ENCODE measurements at places on chromosomes 1 and 21.

GRCh38 chr1:101943237-101943636 is 53.5 kb downstream of the OLFM3 start:
- DNase-seq: no peak

GRCh38 chr1:223641523-223642039 is 23.9 kb downstream of the CAPN8 start:
- DNase-seq: peak; percentile 36

DNA sequence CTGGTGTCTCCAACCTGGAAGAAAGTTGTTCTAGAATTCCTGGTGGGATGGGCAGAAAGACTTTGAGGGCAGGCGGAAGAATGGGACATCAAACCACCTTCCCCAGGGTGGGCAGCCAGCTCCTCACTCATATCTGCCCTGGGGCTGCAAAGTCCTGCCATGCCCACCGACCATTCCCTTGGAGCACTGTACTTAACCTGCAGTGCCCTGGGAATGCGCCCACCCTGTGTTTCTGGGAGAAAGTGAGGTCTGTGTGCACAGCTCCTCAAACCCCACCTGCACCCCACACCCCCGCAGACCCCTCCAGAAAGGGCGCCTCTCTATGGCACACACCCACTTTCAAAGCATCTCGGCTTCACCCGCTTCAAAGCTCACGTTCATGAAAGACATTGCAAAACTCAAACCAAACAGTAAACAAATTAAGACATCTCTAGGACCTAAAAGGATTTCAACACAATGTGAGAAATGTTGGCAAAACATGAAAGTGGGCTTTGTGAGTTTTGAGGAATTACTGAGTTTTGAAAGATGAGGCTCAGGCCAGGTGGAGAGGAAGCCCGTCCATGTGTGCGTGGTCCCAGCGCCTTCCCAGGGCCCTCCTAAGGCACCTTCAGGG is 25.1 kb downstream of the KRTAP10-1 start:
- DNase-seq: no peak

DNA sequence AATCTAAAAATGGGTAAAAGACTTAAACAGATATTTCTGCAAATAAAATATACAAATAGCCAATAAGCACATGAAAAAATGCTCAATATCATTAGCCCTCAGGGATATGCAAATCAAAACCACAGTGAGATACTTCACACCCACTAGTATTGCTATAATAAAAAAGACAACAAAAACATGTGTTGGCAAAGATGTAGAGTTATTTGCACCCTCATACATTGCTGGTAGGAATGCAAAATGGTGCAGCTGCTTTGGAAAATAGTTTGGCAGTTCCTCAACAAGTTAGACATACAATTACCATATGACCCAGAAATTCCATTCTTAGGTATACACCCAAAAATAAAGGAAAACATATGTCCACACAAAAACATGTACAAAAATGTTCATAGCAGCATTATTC is 30.2 kb downstream of the ZZZ3 start:
- DNase-seq: no peak

DNA sequence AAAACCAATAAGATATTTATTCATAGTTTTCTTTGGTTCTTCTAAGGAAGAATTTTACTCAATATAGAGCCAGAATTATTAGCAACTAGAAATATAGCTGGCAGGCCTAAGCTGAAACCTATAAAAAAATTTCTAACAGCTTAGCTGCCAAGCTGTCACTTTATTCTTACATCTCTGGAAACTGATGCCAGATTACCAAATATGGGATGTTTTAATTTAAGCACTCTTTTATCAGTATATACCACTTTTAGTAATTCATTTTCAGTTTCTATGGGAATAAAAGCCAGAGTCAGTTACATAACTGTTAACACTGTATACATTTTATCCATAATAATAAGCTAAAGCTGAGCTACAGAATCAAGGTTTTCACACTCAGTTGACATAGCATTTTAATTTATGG is 68.7 kb upstream of the MPC2 start:
- DNase-seq: no peak

GRCh38 chr1:17603091-17603841 is 63.8 kb downstream of the ARHGEF10L start:
- DNase-seq: peak; percentile 37

GRCh38 chr1:215375381-215375780 is 191.7 kb upstream of the KCTD3 start:
- DNase-seq: no peak

- no peak for DNase-seq
These were observed 2.1 kb downstream of the PLA2G2E start for GRCh38 chr1:19921310-19921709.

DNA sequence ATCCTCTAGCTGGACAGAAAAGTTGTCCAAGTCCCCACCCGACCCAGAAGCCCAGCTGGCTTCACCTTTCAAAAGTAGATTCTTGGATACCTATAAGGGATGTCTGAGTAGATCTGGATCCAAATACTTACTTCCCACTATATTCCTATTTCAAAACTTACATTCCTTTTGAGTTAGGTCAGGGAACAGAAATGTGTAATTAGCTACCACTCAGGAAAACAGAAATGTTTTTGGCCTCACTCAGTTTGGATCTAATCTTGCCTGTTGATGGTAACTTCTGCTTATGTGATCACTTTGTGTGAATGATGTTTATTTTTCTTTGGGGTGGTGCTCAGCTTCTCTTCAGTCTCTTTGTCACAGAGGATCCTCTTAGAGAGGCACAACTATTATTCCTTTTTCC is 814.4 kb upstream of the RGS18 start:
- DNase-seq: no peak

GRCh38 chr21:44763050-44763378 is 38.6 kb downstream of the UBE2G2 start:
- no peak for DNase-seq

GRCh38 chr1:9321480-9321849 is 28.8 kb downstream of the SPSB1 start:
- no peak for DNase-seq

DNA sequence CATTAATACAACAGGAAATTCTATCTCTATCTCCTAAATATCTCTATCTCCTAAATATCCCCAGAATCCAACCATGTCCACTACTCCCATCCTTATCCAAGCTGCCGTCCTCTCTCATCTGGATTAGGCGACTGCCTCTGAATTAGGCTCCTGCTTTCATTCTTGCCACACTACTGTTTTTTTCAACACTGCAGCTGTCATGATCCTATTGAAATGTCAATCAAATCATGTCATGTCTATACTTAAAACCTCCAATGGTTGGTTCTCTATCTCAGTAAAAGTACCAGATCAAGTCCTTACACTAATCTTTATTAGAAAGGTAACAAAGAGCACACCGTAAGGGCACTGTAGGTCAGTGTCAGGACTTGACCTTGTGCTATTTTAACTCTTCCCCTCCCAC is 82.0 kb upstream of the NFIA start:
- no peak for DNase-seq

DNA sequence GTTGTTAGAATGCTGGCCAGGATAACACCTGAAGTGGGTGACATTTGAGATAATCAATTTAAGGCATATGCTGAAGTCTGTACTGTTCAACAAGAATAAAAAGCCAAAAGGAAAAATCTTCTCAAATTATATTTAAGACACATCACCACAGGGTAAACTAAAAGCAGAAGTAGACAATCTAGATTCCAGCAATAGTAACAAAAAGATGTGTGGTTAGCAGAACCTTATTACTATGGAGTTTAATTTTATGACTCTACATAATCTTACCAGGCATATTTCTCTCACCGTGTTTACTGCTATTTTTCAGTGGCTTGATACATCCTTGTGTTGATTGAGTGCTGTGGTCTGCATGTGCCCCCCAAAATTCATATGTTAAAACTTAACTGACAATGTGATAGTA is 300.4 kb upstream of the ZP4 start:
- no peak for DNase-seq

GRCh38 chr21:42258885-42259407 is 40.0 kb downstream of the ABCG1 start:
- no peak for DNase-seq

DNA sequence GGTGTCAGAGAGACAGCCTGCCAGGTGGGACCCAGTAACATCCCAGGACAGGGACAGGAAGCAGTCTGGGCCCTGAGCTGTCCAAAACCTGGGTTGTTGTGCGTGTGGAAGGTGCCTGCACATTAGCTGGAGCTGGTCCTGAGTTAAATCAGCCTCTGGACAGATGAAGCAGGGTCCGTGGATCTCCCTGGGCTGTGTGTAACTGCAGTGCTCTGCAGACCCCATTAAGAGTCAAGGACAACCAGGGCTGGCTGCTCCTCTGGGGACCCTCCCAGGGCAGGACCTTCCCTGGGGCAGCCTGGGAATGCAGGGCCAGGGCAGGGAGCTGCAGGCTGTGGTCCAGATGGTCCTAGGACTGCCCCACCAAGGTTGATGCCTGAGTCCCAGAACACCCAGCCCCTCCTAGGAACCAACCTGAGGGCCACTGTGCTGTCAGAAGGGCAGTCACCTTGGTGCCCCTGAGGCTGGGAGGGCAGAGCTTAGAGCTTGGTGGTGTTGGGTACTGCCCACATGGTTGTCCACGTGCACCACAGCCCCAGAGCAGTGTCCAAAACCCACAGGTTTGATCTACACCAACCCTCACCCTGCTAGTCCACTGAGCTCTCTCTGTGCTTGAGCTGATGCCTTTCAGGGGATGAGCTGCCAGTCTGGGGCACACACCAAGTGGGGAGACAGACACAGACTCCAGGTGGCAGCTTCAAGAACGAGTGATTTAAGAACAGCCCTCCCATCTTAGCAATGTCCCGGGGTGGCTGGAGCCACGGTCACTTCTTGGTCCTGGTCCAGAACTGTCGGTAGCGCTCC is 2.9 kb downstream of the MRPL55 start:
- DNase-seq: no peak

DNA sequence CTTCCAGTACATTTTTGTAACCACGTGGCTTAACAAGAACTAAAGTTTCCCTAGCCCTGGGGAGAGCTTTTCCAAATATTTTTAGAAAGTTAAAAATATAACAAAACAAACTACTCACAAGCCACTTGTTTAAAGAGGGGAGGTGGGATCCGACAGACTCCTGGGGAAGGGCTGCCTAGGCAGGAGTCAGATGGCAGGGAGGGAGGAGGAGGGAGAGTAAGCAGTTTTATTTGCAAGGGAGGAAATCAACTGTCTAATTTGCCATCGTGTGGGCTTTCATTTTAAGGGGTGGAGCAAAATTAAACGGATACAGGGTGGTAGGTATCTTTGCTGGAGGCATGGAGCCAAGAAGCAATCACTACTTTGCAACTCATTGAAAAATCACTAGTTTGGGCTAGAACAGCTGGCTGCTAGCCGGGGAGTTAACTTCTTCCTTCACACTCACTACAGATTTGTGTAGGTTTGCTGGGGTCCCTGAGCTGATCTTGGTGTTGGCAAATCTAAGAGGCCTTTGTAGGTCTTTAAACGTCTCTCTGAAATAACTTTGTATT is 8.8 kb downstream of the BARHL2 start:
- DNase-seq: no peak

DNA sequence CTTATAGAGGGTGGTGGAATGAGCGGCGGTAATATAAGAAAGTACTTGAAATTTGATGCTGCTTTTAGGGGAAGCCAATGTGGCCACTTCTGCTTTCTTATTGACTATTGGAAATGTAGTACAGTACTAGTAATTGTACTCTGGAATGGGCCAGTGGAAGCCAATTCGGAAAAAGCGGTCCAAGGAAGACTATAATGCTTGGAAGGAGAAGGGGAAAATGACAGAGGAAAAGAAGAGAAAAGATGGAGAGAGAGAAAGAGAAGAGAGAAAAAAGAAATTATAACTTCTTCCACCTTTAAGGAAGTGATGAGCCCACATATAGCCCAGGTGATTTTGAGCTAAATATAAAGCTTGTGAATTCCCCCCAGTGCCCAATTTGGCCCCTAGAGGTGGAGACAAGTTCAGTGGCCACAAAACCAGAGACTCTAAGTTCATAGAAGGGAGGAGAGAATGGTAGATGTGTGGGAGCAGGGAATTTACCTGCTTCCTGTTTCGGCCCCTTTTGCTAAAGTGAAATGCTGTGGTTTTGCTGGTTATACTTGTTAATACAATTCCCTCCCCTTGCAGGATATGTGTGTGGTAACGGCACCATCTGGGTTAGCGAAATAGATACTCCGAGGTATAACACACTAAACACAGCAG is 35.7 kb upstream of the DUSP10 start:
- no peak for DNase-seq

GRCh38 chr1:153439273-153439672 is 21.2 kb downstream of the S100A7 start:
- no peak for DNase-seq

- DNase-seq: no peak
These were observed 214.1 kb downstream of the DYRK1A start for GRCh38 chr21:37580666-37581065.

DNA sequence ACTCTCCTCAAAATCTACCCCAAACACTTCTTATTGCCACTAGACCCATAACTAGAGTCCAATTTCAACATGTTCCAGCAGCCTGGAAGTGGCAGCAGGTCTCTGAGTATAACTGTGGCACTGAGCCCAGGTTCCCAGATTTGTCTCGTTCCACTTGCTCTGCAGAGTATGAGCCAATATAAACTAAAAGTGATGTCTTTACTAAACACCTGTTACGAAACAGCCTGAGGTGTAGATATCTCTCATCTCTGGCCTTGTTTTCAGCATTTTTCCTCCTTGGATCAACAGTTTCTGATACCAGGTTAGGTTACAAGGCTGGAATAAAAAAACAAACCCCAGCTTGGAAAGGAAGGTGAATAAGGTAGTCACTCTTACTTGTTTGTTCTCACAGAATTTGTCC is 25.2 kb upstream of the PRDX6 start:
- DNase-seq: no peak

GRCh38 chr21:46173573-46173972 is 10.7 kb downstream of the SPATC1L start:
- no peak for DNase-seq

- DNase-seq: no peak
These were observed 5.4 kb downstream of the TCEA3 start for GRCh38 chr1:23419180-23419579.

DNA sequence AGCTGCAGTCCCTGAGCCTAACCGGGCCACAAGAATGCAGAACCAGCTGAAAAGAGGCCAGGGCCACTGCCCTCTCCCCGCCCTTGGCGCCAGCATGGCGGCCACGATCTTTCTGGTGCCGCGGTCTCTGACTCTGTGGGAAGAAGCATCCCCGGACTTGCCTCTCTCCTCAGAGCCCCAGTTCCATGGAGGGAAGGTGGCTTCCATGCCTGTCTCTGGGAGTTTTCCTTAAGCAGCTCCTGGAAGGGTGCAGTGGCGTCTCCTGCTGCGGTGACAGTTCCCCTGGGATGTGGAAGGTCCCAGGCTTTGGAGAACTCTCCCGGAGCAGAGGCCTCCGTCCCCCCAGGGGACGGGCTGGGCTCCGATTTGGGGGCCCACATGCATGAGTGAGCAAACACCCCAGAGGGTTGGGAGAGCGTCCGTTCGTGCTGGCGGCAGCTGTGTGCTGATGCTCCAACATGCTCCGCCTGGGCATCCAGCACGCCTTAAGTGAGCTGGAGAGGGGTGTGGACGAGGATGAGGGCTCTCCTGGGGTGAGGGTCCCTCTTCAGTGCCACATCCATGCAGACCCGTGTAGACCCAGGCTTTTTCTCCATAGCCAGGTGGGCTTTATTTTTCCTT is 109.8 kb upstream of the COL6A1 start:
- no peak for DNase-seq
